ENCODE measurements at places on chromosomes 1 and 21. TPM values are rescaled to one million over a fixed set of nuclear protein-coding genes. Genes with fewer than 3 reads are reported as not detected.

ZNF593OS gene
- total RNA-seq: 2.1 TPM

- DNase-seq: no peak
Observed at GRCh38 chr1:16378443-16378842, 11.4 kb downstream of the SZRD1 start.

GRCh38 chr21:34061983-34062382, 11.4 kb upstream of the MRPS6 start:
- DNase-seq: no peak

GPATCH2 gene
- 39.3 TPM for total RNA-seq

DNA sequence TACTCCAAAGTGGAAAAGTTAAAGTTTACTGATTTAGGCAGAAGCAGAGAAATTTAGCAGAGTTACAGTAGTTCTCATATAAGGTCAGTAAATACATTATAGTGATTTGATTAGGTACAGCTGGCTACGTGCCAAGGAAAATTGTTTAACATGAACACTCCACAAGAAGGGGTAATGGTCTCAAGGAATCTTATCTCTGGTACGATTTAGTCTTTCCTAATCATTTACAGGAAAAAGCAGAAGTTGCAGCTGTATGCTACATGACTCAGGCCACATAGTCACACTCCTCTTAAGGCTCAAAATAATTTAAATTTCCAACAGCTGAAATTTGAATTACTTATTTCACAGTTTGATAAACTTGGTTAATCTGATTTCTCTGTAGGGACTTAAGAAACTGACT, 36.9 kb upstream of the OR2B11 start:
- DNase-seq: no peak

CD101 gene
- total RNA-seq: 0.28 TPM

DNA sequence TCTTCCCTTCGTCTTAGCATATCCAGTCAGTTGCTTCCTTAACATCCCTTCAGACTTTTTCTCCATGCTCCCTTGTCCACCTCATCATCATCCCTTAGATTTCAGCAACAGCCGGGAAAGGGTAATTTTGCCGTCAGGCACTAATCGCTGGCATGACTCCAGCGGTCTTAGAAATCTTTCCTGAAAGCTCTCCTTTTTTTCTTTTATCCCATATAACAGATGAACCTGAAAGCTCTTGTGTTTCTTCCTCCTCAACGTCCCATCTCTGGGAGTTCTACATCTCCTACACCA, 10.4 kb upstream of the BOLA1 start:
- peak; percentile 11 for DNase-seq

- DNase-seq: no peak
Observed at GRCh38 chr1:227392984-227393764, 74.9 kb upstream of the CDC42BPA start.

GRCh38 chr21:33561373-33561772, 18.5 kb downstream of the SON start:
- DNase-seq: no peak

TACSTD2 gene
- not detected for total RNA-seq

CD1E gene
- not detected for total RNA-seq

- peak; percentile 3 for DNase-seq
Observed at GRCh38 chr1:219566951-219567947, 45.7 kb downstream of the ZC3H11B start.

KIF21B gene
- total RNA-seq: 6.4 TPM

DNA sequence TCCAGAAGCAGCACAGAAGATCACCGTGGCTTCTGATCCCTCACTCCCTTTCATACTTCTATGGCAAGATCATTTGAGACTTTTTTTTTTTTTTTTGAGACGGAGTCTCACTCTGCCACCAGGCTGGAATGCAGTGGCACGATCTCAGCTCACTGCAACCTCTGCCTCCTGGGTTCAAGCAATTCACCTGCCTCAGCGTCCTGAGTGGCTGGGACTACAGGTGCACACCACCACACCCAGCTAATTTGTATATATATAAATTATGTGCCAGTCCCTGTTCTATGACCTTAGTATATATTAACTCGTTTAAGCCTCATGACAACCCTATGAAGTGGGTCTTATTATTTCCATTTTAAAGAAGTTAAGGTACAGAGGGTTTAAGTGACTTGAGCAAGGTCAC, 298.5 kb downstream of the VAV3 start:
- no peak for DNase-seq

GRCh38 chr1:18913065-18913835, 10.9 kb upstream of the ALDH4A1 start:
- DNase-seq: peak; percentile 90

GRCh38 chr1:97901017-97901658, 19.7 kb downstream of the DPYD start:
- no peak for DNase-seq

DNA sequence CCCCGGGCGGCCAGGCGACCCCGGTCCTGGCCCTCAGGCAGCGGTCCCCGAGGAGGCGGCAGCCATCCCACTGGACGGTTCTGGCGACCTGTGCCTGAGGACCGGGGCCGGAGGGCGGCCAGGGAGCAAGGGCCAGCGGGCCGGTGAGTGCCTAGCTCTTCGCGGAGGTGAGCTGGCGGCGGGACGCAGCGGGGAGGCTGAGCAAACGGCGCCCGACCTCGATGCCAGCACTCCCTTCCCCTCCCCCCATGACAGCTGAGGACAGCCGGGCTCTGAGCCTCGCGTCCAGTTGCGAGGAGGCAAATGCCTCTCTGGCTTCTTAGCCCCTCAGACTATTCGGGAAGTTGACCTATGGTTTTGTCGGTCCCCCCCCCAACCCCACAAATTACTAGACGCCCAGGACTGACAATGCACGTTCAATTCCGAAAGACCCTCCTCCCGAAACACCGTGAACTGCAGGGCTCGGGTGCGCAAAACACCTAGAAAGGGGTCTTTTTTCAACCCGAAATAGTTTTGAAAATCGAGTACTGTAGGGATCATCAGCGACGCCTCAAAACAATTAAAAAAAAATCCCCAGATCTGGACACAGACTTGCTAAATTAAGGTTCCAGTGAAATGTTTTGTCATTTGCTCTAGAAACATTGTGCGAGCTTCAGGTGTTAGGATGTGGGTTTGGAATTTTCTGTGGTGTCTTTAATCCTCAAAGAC, 8.3 kb downstream of the CDKN2C start:
- DNase-seq: peak; percentile 87

DNA sequence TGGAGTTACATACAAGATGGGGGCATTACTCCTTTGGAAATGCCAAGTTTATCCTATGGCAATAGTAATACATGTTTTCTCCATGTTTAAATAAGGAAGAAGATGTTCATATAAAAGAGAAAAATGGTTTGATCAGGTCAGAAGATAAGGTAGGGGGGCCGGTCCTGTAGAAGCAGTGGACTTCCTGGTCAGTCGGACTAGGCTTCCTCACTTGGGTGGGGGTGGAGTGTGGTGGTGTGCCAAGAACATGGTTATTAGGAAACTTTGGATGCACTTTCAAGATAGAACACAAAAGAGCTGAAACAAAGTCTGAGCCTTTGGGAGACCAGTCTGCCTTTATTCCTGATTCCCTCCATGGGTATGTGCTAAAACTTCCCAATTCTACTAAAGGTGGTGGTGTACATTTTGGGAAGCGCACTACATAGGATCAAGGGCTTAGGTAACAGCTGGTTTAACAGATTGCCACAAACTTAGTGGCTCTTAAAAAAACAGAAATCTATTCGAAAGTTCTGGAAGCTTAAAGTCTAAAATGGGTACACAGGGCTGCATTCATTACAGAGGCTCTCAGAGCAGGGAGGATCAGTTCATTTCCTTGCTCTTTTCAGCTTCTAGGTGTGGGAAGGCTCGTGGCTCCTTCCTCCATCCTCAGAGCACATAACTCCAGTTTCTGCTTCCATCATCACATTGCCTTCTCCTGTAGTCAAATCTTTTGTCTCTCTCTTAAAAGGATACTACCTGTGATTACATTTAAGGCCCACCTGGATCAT, 64.6 kb downstream of the KDM1A start:
- no peak for DNase-seq

- no peak for DNase-seq
Observed at GRCh38 chr1:208103597-208104513, 140.3 kb downstream of the PLXNA2 start.

TDRD5 gene
- total RNA-seq: 0.09 TPM

DNA sequence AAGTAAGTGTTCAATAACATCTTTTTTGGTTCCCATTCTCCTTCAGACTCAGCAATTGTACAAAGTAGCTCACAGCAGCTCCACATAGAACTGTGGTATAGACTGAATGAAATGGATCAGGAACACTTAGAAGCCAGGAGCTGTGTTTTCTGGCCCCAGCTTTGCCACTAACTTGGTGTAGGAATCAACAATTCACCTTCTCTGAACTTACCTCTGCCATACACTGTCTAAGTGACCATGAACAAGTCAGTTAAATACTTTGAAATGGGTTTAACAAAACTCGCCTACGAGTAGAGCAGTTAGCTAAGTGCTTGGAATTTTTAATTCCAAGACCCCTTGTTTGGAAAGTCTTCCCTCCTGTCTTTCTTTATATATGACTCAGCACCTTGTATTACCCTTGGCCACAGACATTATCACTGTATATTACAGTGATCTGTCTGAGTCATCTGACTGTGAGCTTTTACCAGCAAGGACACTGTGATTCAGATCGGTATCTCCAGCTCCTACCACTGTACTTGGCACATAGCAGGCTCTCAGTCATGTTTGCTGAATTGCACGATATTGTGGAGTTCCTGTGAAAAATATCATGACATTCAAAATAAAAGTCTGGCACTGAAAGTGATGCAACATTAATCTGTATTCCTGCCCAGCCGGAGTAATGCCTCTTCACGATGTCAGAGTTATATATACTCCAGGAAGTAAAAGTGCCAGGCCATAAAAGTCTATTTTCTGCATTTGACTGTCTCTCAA, 101.7 kb upstream of the BEND5 start:
- no peak for DNase-seq

- DNase-seq: peak; percentile 11
Observed at GRCh38 chr1:247347477-247348222, 16.0 kb upstream of the ZNF496 start.

GRCh38 chr21:32140151-32140550, 138.7 kb downstream of the MIS18A start:
- DNase-seq: no peak

DNA sequence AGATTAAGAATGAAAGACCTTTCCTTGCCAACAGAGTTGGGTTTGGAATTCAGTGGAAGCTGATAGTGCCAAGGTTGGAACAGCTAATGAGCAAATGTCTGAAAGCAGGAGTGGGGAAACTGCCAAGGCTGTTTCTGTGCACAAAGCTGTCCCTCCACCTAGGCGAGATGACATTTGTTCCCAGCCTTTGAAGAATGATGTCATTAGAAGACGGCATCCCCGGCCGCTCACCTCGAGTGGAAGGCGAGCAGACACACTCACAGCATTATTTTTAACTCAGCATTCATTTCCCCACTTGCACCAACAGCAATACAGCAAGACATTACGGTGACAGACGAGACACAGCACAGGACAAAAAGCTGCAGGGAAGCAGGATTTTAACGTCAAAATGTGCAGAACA, 463.9 kb downstream of the PCP4 start:
- no peak for DNase-seq

KCTD3 gene
- total RNA-seq: 70.1 TPM

NPHS2 gene
- total RNA-seq: not detected

OR2L8 gene
- not detected for total RNA-seq

GRCh38 chr1:105437847-105438246, 1618.6 kb upstream of the PRMT6 start:
- no peak for DNase-seq

DNA sequence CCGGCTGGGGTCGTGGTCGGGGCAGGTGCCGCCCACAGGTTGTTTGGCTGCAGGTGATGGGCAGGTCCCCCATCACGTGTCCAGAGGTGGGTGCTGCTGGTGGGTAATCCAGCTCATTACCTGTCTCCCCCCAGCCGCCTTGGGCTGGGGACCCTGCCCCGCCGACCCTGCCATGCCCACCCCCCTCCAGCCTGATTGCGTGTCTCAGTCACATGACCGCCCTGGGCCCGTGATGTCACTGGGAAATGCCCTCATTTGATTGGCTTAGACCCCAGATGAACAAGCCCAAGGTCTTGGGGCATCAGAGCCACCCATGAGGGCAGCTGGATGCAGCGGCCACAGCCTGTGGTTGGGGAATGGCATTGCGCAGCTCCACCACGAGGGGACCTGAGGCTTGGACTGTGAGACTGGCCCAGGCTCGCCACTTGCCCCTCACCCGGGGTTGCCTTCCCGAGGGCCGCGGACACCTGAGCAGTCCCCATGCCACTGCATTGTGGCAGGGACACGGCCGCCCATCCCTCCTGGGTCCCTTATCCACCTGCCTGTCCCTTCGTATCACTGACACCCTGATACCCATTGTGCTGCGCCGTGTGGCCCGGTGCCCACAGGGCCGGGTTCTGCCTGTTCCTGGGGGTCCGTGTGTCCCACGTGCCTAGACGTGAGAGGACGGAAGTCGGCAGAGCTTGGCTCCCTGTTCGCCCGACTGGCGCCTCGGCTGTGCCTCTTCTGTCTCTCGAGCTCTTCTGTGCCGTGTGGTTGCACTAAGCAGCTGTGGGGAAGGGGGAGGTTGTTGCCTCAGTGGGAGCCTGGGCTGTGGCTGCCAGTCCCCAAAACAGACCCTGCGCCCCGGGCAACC, 68.0 kb downstream of the FAAP20 start:
- DNase-seq: peak; percentile 1

DNA sequence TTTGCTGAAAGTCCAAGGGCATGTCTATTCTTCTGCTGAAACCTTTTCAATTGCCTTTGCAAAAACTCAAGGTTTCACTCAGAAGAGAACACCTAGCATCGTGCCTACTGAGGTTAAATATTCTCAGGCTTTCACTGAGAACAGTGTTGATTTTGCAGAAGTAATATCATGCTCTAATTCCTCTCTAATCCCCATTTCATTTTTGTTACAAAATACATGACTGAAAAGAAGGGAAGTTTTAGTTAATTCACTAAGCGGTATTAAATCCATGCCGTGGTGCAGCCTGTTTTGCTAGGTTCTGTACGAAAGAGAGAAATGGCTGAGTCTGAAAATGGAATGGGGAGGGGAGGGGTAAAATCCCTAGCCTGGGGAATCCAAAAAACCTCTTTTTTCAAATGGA, 163.2 kb upstream of the CAMK1G start:
- DNase-seq: no peak

ILDR2 gene
- total RNA-seq: 34.3 TPM

KRTAP8-1 gene
- total RNA-seq: not detected

DNA sequence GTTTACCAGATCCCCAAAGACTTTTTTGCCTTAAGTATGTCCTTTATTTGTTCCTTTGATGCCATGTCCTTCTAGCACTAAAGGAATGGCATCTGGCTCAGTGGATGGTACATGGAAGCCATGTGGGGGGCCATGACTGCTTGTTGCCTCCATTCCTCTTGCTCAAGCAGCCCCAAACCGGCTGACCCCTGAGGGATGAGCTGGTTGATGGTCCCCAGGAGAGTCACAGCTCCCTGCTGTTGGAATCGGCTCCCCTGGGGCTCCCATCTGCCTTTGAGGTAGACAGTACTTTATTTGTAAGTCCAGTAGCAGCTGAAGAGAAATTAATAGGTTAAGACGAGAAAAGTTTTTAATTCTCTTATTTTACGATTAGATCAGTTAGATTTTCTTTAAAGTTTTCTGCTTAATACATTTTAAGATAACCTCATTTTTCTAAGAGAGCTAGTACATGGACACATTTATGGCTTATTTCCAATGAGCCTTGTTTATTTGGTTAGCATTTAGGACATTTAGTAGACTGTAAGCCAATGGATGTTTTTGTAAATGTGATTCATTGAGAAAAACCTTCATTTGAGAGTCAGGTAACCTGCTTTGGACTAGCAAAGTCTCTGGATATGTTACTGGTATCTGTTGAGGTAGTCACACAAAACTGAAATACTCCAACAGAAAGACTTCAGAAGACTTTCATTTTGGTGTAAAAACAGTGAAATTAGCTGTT, 88.2 kb downstream of the CAMTA1 start:
- DNase-seq: peak; percentile 19

Measured in neural progenitor cell (in vitro differentiated cells).